Naive B cell (primary cell): ENCODE measurements at places on chromosomes 11 and 22.

DNA sequence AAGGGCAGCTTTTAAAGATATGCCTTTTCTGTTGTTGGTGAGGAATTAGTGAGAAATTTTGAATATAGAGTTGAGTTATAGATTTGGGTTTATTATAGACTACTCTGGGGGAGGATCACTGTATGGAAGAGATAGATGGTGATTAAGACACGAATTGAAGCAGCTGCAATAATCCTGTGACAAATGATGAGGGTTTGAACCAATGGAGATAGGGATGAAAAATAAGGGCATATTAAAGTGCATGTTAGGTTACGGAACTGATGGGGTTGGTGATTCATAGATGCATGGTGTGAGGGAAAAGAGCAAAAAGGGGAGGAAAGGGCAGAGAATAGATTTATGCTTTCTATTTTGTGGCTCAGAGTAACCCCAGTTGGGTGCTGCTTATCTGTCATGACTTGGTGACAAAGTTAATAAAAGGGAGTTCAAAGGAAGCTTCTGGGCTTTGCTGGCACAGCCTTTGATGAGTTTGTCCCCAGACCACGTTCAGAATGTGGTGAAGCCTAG lies 11.8 kb downstream of the C11orf87 start:
- DNase-seq = no peak

DNA sequence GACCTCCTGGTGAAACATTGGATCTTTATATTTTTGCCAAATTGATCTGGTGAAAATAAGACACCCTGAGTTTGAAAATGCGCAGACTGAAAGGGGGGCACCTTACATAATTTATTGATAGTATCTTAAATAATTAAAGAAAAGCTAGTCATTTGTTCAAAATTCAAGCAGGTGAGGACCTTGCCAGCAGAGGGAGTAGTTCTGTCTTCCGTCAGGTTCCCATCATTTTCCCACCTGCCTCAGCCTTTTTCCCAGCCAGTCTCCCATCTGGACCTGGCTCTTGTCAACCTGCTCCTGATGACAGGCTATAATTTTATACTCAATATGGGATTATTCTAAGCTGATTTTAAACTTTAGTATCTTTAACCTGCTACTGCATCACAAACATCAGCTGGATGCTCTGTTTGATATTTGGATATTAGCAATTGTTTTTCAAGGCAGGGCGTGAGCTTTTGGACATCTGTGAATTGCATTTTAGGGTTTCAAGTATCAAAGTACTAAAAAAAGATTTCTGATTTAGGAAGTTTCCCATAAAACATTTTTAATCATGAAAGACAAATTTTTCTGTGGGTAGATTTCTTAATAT lies 132.0 kb downstream of the ELP4 start:
- no peak for DNase-seq

GRCh38 chr11:72643547-72643946 lies 30.7 kb downstream of the PDE2A start:
- DNase-seq = no peak

- DNase-seq = no peak
These were observed 62.5 kb upstream of the IZUMO1R start for GRCh38 chr11:94241896-94242295.

GRCh38 chr22:40410731-40411505 lies 40.5 kb downstream of the SGSM3 start:
- DNase-seq = no peak

- no peak for DNase-seq
These were observed 1.8 kb upstream of the FIBIN start for GRCh38 chr11:26992031-26992541.

DNA sequence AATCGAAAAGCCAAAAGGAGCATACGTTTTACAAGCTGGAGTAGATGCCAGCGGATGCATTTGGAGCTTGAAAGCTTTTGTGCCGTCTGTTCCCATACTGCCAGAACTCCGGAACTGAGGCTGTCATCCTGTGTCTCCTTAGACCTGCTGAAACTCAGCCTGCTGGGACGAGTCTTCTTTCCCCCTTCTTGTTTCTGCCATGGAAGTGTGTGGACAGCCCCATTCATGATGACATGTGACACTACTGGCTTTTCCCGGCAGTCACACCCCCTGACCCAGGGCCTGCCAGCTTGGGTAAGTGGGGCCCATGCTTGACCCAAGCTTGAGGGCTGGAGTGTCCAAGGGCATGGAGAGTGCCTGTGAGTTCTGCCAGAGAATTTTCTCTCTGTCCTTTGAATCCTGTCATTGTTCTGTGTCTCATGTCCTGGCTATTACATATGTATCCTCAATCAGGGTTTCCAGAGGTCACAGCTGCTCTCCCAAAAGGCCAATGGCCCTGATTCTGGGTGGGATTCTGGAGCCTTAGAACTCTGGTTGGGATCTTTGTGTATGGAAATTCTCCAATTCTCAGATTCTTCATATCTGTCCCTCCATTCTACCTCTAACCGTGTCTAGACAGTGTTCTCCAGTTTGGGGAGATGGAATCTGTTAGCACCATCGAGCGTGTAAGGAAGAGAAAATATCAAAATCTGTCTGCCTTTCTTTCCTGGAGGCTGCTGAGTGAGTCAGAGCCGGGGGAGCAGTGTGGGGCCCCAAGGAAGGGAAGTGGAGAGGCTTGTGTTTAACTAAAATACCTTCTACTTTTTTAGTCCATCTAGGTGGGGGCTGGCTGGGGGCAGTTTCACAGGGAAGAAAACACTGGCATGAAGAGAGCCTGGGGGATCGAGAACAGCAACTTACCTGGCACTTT lies 73.2 kb downstream of the KIAA1671 start:
- no peak for DNase-seq

GRCh38 chr11:22157531-22157930 lies 35.4 kb upstream of the ANO5 start:
- DNase-seq = no peak

DNA sequence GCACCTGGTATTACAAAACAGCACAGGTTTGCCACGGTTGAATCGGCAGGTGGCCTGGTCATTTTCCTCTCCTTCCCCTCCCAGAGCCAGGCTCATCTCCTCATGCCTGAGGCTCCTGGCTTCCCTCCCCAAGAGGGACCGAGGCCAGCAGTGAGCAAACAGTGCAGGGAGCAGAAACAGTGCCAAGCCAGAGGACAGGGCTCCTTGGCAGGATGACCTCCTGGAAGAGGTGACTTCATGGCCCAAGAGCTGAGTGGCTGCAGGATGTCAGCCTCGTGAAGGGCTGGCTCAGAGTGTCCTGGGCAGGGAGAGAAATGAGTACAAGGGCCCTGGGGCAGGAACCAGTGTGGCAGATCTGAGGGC lies 22.8 kb upstream of the PPFIA1 start:
- no peak for DNase-seq
